ENCODE measurements at places on chromosomes 1 and 21. TPM values are rescaled to one million over a fixed set of nuclear protein-coding genes. Genes with fewer than 3 reads are reported as not detected.

GRCh38 chr1:215669806-215670491 is 102.8 kb downstream of the KCTD3 start:
- DNase-seq, result no peak
- no peaks in the 10 kb centered on the region for H3K4me1 ChIP-seq
- no peaks in the 10 kb centered on the region for H3K36me3 ChIP-seq
- H3K27me3 ChIP-seq, result no peaks in the 10 kb centered on the region

DNA sequence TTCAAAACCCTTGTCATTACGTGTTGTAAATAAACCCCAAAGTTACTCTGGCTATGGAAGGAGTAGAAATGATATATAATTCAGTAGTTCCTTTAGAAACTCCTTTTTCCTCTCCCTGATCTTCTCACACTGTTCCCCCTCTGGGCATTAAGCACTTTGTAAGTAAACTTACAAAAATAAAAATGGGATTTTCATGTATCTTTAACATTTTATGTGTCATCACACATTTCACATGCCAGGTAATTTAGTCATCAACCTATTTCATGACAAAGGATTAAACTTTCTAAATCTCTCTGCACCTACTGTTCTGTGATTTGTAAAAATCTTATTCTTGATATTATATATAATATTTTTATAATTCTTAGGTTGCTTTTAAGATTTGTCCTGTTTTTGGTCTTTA is 176.9 kb downstream of the NEK7 start:
- H3K27ac ChIP-seq, result no peak overlapping the region
- no peaks in the 10 kb centered on the region for H3K36me3 ChIP-seq
- DNase-seq, result no peak
- no peaks in the 10 kb centered on the region for H3K27me3 ChIP-seq

DNA sequence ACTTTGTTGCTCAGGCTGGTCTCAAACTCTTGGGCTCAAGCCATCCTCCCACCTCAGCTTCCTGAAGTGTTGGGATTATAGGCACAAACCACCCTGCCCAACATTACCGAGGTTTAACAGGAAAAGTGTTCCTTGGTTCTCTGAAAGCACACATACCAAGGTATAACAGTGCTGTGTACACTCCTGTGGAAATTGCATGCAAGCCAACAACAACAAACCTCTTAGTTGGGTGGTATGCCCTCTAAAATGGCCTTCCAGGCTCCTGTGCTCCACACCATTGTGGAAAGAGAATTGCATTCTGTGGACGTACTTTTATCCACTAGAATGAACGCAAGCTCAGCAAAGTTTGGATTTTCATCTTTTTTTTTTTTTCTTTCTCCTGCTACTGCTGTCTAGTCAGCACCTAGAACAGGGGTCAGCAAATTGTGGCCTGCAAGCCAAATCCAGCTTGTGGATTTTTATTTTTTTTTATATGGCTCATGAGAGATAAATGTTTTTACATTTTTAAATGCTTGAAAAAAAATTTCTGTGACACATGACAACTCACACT is 192.2 kb upstream of the TNR start:
- peaks cover 9% of the 10 kb centered on the region for H3K36me3 ChIP-seq
- no peak overlapping the region for H3K4me3 ChIP-seq

DNA sequence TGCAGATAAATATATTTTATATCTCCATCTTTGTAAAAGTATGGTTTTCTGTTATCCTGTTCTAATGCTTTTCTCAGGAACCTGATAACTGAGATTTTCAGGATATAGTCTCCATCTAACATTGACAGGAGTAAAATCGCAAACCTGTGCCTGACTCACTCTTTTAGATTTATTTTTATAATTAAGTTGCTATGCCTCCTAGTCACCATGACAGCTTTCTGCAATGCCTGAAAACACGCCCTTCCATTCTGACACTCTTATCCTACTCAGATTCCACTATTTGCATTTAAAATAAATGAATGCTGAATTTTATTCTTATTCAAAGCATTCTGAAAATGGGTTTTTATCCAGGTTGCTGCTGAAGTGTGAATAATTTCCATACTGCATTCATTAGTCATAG is 62.8 kb downstream of the RGS21 start:
- H3K4me3 ChIP-seq, result no peak overlapping the region
- DNase-seq, result no peak
- H3K4me1 ChIP-seq, result no peaks in the 10 kb centered on the region
- no peaks in the 10 kb centered on the region for H3K27me3 ChIP-seq
- no peak overlapping the region for H3K27ac ChIP-seq

GRCh38 chr1:14737561-14738094 is 139.1 kb downstream of the KAZN start:
- H3K27ac ChIP-seq, result no peak overlapping the region
- no peaks in the 10 kb centered on the region for H3K36me3 ChIP-seq
- no peaks in the 10 kb centered on the region for H3K4me1 ChIP-seq
- H3K27me3 ChIP-seq, result no peaks in the 10 kb centered on the region
- H3K4me3 ChIP-seq, result no peak overlapping the region

GRCh38 chr1:243216741-243217140 is 38.3 kb downstream of the CEP170 start:
- H3K36me3 ChIP-seq, result peaks cover 20% of the 10 kb centered on the region
- DNase-seq, result no peak
- H3K27ac ChIP-seq, result no peak overlapping the region
- no peaks in the 10 kb centered on the region for H3K4me1 ChIP-seq
- no peak overlapping the region for H3K4me3 ChIP-seq
- no peaks in the 10 kb centered on the region for H3K27me3 ChIP-seq

DNA sequence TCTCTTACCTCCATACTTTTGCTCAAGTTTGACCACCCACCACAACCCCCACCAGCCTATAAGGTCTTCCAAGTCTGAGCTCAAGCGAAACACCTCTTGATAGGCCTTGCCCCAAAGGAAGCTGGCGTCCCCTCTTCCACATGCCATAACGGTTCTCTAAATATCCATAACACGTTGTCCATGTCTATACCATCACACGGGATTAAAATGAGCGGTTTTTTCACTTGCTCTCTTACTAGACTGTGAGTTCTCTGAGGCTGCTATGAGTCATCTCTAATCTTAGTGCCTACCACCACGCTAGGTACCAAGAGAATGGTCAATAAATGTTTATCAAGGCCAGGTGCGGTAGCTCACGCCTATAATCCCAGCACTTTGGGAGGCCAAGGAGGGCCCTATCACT is 41.0 kb downstream of the WASF2 start:
- no peak overlapping the region for H3K27ac ChIP-seq
- no peak overlapping the region for H3K4me3 ChIP-seq
- no peak for DNase-seq
- no peaks in the 10 kb centered on the region for H3K27me3 ChIP-seq
- H3K4me1 ChIP-seq, result peaks cover 5% of the 10 kb centered on the region
- peaks cover 10% of the 10 kb centered on the region for H3K36me3 ChIP-seq

GRCh38 chr1:214688891-214689290 is 85.9 kb downstream of the CENPF start:
- no peak overlapping the region for H3K4me3 ChIP-seq
- H3K4me1 ChIP-seq, result no peaks in the 10 kb centered on the region
- H3K27me3 ChIP-seq, result no peaks in the 10 kb centered on the region
- no peaks in the 10 kb centered on the region for H3K36me3 ChIP-seq
- no peak overlapping the region for H3K27ac ChIP-seq

- peaks cover 41% of the 10 kb centered on the region for H3K36me3 ChIP-seq
- no peak overlapping the region for H3K4me3 ChIP-seq
- H3K27me3 ChIP-seq, result no peaks in the 10 kb centered on the region
- H3K27ac ChIP-seq, result no peak overlapping the region
- DNase-seq, result peak; percentile 38
Measured at GRCh38 chr1:116538544-116538943, 32.3 kb downstream of the CD58 start.

GRCh38 chr1:117782056-117782455 is 147.4 kb downstream of the GDAP2 start:
- DNase-seq, result no peak
- H3K4me3 ChIP-seq, result no peak overlapping the region
- H3K36me3 ChIP-seq, result no peaks in the 10 kb centered on the region
- H3K4me1 ChIP-seq, result no peaks in the 10 kb centered on the region

GRCh38 chr1:53485478-53486394 is 26.5 kb downstream of the DMRTB1 start:
- no peak overlapping the region for H3K27ac ChIP-seq
- no peak overlapping the region for H3K4me3 ChIP-seq
- H3K36me3 ChIP-seq, result no peaks in the 10 kb centered on the region
- peak; percentile 68 for DNase-seq

DNA sequence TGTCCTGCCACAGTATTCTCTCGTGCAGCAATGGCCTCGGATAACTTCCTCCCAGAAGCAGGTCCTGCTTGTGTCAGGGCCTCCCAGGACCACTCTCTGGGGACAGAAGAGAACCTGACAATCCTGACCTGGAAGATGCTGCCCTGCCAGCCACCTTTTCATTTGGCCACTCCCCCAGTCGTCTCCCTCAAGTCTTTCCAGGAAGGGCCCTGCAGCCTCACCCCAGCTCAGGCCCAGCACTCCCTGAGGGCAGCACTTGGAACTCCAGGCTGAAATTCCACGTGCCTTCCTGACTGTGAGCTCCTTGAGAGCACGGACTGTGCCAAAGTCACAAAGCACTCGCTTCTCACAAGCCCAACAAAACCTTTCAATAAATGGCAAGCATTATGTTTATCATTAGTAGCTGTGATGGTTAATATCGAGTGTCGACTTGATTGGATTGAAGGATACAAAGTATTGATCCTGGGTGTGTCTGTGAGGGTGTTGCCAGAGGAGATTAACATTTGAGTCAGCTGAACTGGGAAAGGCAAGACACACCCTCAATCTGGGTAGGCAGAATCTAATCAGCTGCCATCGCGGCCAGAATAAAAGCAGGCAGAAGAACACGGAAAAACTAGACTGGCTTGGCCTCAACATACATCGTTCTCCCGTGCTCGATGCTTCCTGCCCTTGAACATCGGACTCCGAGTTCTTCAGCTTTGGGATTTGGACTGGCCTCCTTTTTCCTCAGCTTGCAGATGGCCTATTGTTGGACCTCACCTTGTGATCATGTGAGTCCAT is 2.3 kb upstream of the CLEC20A start:
- H3K27me3 ChIP-seq, result no peaks in the 10 kb centered on the region
- H3K27ac ChIP-seq, result no peak overlapping the region
- no peak for DNase-seq
- no peaks in the 10 kb centered on the region for H3K4me1 ChIP-seq
- no peaks in the 10 kb centered on the region for H3K36me3 ChIP-seq

GRCh38 chr1:161172776-161173376 is 4.4 kb downstream of the B4GALT3 start:
- H3K36me3 ChIP-seq, result peaks cover 61% of the 10 kb centered on the region
- no peaks in the 10 kb centered on the region for H3K27me3 ChIP-seq
- H3K4me3 ChIP-seq, result no peak overlapping the region
- H3K27ac ChIP-seq, result no peak overlapping the region
- peaks cover 21% of the 10 kb centered on the region for H3K4me1 ChIP-seq
- no peak for DNase-seq

GRCh38 chr1:220497220-220497947 is 30.6 kb upstream of the MARK1 start:
- no peaks in the 10 kb centered on the region for H3K36me3 ChIP-seq
- no peak overlapping the region for H3K27ac ChIP-seq
- DNase-seq, result no peak
- H3K27me3 ChIP-seq, result no peaks in the 10 kb centered on the region
- H3K4me3 ChIP-seq, result no peak overlapping the region

DNA sequence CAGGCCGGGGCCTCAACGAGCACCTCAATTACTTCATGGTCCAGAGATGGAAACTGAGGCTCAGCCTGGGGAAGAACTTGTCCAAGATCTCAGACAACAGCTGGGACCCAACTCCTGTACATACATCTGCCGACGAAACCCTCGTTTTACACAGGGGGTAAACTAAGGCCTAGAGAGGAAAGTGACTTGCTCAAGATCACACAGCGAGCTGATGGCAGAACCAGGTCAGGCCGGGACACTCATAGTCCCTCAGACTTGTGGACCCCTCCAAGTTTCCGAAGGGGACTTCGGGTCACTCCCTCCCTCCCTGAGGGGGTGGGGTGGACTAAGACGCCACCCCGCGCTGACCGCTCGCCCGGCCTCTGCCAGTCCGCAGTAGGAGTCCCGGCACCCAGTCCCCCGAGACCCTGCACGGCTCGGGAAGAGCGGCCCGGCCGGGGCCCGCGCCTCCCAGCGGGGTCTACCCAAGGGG is 430 bp downstream of the WASF2 start:
- no peaks in the 10 kb centered on the region for H3K36me3 ChIP-seq
- peak overlapping the region; percentile 89 for H3K27ac ChIP-seq
- H3K4me1 ChIP-seq, result peaks cover 31% of the 10 kb centered on the region
- DNase-seq, result peak; percentile 52

MRPL39 gene
- 12.8 TPM for total RNA-seq

KLF18 gene
- not detected for total RNA-seq

GBP7 gene
- total RNA-seq, result not detected
